ENCODE measurements at places on chromosomes 11 and 22. TPM values are rescaled to one million over a fixed set of nuclear protein-coding genes. Genes with fewer than 3 reads are reported as not detected.

DNA sequence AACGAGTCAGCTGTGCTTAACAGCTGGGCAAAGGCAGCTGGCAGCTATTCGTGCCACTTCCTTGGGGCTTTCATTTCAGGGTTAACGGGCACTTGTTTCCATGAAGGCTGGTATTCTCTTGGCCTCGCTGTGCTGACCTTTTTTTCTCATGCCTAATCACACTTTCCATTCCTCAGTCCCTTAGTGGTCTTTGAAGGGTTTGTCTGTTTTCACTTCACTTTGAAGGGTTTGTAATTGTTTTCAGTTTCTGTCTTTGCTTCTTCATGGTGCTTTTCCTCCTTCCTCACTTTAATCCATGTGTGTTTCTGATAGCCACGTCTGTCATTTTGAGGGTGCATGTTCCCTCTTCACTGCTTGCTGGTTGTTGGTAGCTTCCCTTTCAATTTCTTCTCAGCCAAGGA lies 24.6 kb downstream of the PPIL2 start:
- no peak for DNase-seq

DNA sequence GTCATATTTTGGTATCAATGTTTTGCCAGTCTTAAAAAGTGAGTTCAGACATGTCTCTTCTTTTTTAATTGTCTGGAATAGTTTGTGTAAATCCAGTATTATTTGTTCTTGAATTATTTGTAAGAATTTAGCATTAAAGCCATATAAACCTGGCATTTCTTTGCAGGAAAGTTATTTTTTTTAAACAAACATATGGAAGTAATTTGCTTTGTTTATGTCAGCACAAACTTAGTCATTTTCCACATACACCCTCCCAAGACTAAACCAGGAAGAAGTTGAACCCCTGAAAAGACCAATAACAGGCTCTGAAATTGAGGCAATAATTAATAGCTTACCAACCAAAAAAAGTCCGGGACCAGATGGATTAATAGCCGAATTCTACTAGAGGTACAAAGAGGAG lies 9.1 kb upstream of the CCDC81 start:
- no peak for DNase-seq

The SYT7 gene
- total RNA-seq: 6.9 TPM

DNA sequence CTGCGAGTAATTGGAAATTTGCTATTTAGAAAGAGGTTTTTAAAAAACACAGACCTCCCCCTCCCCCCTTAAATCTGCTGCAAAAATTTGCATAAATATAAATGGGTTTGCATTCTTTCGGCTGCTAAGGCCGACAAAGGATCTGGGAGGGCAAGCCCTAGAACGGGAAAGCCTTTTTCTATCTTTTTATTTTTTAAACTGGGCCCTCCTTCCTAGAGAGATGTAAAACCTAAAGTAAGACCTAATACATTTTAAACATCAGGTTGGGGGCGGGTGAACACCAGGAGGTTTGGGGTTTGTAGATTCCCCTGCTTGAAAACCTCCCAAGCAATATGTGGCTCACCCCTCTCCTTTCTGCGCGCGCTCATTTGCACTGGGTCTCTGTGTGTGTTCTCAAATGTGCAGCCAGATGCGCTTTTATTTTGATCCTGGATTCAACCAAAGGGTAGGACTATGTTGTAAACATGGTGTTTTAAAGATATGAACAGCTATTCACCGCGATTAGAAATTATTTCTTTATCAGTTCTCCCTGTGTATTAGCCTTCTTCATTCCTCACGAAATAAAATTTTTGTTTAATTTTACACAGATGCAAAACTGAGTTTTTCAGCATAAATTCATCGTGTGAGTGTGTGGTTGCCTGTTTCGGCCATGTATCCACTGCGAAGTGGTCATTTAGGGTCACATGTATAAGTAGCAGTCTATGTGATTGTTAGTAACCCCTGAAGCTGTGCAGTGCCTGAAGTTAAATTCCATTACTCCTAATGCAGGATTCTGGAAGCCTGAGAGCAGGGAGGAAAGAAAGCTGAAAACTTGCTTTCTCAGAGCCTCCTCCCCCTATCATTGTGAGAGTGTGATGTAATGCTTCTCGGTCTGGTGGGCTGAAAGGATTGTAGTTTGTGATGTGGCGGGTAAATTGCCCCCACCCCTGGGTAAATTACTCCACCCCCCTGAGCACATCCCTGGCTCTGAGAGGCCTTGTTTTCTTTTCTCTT lies 988 bp downstream of the TNRC6B start:
- DNase-seq: no peak

The NELL1 gene
- total RNA-seq: not detected

DNA sequence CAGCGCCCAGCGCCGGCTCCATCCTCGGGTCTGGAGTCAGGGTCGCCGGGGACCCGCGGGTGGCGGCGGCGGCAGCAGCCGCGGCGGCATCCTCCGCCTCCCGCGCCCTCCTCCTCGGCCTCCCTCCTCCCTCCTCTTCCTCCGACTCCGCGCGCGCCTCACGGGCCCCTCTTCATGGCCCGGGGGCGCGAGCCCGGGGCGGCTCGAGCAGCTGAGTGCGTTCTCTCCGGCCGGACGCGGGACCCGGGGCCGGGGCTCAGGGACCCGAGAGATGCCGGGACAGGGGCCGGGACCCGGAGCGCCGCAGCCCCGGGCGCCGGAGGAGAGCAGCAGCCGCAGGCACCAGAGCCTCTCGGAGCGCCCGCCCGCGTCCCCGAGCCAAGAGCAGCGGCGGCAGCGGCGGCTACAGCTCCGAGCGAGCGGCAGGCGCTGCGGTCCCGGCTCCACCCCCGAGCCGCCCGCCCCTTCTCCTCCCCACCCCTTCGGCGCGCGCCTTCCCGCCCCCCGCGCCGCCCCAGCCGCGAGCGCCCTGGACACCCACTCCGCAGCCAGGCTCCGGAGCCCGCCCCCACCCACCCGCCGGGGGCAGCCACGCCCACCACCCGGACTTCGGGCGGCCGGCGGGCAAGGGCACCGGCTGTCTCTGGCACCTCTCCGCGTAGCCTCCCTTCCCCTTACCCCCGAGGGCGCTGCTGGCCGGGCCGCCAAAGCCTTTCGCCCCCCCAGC lies at the start of gene CHST1:
TSS of gene CHST1 (minus strand) at position 417 of the 727 bp plus-strand sequence. CDS start 14,699 bp downstream, outside the sequence.
- no peak for DNase-seq

Data from suprapubic skin (tissue), 4 donors.